Activated T-cell treated with anti-CD3 and anti-CD28 coated beads, Interleukin-2, amount 50 U/mL, for 4 hours (primary cell): ENCODE measurements at places on chromosomes 6 and 20. TPM values are rescaled to one million over a fixed set of nuclear protein-coding genes. Genes with fewer than 3 reads are reported as not detected.

Gene PTCHD4
- total RNA-seq = not detected

DNA sequence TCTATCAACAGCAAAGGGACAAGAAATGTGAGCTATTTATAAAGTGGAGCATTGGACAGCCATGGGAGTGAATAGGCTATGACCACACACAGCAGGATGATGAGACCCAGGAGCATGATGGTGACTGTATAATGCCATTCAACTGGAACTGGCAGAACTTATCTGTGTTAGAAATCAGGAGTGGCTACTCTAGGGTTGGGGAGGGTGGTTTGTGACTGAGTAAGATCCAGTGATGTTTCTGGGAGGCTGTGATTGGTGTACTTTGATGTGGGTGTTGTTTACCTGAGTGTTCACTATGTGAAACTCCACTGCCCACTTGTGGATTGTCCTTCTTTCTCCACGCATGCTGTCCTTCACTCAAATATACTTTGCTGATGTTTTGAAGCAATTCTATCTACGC lies 11.5 kb upstream of the HLA-B start:
- DNase-seq = no peak

Gene EYA4
- not detected for total RNA-seq

Gene SPEF1
- total RNA-seq = not detected

Gene PGC
- 0.38 TPM for total RNA-seq

GRCh38 chr6:127923135-127923534 lies 22.3 kb upstream of the THEMIS start:
- DNase-seq = no peak

DNA sequence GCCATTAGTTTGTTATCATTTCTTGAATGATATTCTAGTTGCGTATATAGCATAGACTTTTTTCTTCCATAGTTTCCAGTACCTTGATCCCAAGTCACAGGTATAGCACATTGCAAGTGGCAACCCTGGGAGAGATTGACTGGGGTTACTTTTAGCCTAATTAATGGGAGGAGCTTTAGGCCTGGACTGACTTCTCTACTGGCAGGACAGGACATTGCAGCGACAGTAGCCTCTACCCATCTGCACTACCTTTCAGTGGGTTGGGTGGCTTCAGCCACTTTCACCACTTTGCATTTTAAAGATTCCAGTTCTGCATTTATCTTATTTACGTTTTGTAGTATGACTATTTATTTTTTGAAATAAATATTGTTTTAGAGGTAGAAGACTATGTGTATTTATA lies 320.3 kb downstream of the RIMS1 start:
- no peak for DNase-seq

Gene XPO5
- total RNA-seq = 116 TPM

GRCh38 chr20:58718121-58718563 lies 25.5 kb downstream of the NPEPL1 start:
- no peak for DNase-seq

- DNase-seq = no peak
These were observed 235.4 kb downstream of the BTBD9 start for GRCh38 chr6:38404355-38404754.

GRCh38 chr6:31874084-31874670 lies 4.6 kb downstream of the SLC44A4 start:
- DNase-seq = no peak

GRCh38 chr6:136783495-136784270 lies 8.6 kb downstream of the MAP3K5 start:
- DNase-seq = no peak

GRCh38 chr20:9241721-9242427 lies 173.0 kb downstream of the PLCB4 start:
- no peak for DNase-seq

Gene DYNLT2
- 1.7 TPM for total RNA-seq

Gene COL20A1
- not detected for total RNA-seq

Gene SYCP2
- 2.1 TPM for total RNA-seq

GRCh38 chr20:7687065-7687464 lies 253.2 kb downstream of the HAO1 start:
- no peak for DNase-seq

Gene PRKN
- 0.13 TPM for total RNA-seq

Gene DAAM2
- total RNA-seq = not detected

Gene C6orf132
- total RNA-seq = 0.30 TPM

- DNase-seq = no peak
These were observed 7.6 kb downstream of the RPS21 start for GRCh38 chr20:62394248-62395245.

Gene FABP7
- total RNA-seq = not detected

Gene OLIG3
- total RNA-seq = not detected

Gene VSX1
- not detected for total RNA-seq
